Bone marrow (tissue), 2 donors: ENCODE measurements at places on chromosomes 7 and 10.

DNA sequence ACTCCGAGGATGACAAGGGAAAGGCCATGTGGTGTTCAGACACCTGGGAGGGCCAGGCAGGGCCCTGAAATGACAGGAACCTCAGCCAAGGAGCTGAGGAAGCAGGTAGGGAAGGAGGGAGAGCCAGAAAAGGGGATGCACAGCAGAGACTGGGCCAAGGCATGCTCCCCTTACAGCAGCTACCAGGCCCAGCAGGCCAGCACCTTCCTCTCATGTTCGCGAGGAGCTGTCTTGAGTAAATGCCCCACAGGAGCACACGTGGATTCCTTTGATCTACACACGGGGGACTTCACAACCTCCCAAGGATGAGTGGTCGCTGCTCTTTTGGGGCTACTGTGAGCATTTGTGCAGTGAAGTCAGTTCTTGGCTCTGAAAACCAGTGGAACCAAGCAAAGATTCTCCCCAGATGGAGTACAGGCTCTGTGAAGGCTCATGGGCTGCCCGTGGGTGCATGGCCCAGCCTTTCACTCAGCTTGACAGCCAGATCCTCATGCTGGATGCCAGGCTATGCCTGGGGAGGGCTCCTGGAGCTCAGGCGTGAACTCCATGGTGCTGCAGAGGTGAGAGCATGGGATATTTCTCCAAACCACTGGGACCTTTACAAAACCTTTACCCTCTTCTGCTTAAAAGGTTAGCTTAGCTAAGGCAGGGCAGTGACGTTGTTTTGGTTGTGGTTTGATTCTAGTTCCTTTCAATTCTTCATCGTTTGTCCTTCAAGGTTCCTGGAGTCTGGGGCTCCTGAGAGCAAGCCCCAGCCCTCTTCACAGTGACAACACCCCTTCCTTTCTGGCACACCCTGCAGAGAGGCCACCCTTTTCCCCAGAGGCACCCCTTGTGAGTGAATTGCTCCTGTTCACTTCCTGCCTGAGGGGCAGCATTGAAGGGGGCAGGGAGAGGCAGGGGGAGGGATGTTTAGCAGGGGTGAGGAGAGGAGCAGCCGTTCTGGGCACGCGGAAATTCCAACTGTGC is 74.2 kb upstream of the ZPBP start:
- DNase-seq: peak; percentile 36

GRCh38 chr7:116311816-116312471 is 101.6 kb downstream of the TES start:
- no peak for DNase-seq

GRCh38 chr7:71472962-71473361 is 341.0 kb downstream of the GALNT17 start:
- DNase-seq: no peak

DNA sequence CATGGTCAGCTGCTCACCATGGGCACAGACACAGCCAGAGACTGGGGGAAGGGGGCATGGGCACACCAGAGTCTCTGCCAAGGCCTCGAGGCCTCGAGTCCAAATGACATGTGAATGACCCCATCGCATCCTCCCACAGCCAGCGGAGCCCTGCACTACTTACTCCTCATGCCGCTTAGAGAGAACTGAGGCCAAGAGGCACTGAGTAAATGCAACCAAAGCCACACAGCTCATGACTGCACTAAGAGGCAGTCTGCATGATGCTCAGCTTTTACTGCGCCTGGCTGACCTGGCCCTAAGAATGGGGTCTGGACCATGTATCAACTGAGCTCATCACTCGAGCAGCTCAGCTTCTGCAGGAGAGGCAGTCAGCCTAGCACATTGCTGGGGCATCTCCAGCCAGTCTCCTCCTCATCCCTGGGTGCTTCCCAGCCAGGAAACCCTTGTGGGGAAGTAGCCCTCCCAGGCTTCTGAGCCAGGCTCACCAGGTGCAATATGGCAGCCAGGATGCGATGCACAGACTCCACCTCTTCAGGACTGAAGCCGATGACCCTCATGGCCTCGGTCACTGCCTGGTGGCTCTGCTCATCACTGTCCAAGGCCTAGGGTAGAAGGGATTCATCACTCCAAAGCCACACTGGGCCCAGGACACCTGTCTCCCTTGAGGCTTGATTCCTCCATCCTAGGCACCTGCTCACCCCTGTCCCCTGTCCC is 7.5 kb downstream of the MYO1G start:
- no peak for DNase-seq

DNA sequence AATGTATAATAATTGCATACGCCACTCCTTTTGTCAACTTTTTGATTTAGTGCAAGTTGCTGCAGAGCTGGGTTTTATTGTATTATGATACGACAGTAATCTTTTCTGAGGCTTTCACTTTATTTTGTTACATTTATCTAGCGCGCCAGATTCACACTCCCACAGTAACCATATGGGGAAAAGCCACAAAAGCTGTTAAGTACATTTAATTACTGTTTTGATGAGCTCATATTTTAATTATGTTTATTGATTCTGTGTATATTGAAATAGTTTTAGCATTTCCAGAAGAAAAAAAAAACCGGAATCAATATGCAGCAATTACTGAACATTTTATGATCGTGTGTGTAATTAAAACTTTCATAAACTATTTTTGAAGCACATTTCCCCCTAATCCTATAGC is 118.5 kb downstream of the RAB11FIP2 start:
- DNase-seq: no peak

- no peak for DNase-seq
These were observed 520 bp downstream of the CPA5 start for GRCh38 chr7:130345136-130345535.

DNA sequence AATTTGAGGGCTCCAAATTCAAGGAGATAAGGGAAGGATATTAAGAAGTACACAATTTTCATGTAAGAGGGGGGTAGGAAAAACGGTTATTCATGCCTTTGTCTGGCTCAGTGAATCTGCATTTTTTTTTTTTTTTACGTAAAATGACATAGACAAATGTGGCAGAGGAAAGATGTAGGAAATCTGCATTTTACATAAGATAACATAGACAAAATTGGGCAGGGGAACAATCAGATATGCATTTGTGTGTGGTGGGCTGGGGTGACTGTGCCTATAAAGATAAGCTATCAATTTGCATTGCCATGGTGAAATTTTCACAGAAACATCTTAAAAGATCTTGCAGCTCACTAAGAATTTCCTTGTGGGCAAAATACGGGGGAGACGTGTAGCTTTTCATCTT is 92.7 kb upstream of the GPR141 start:
- DNase-seq: no peak
